ENCODE measurements at places on chromosomes 3 and 15. TPM values are rescaled to one million over a fixed set of nuclear protein-coding genes. Genes with fewer than 3 reads are reported as not detected.

DNA sequence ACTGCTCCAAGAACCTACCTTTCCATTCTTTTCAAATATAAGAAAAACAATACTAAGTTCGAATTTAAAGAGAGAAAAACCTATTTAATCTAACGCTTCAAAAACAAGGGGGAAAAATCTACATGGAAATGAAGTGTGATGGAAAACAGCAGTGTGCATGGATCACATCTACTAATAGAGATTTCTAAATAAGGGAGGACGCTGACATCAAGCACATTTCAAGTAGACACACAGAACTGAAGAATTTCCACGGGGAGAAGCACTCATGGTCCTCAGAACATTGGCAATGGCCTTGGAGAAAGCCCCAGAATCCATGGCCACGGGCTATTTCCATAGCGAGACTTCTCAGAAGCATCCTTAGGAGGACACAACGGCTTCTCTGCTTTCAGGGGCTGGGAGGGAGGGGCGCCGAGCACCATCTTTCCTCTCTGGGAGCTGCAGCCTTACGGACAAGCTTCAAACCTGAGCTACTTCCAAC, 1.0 kb downstream of the TASOR start:
- no peak for DNase-seq

DNA sequence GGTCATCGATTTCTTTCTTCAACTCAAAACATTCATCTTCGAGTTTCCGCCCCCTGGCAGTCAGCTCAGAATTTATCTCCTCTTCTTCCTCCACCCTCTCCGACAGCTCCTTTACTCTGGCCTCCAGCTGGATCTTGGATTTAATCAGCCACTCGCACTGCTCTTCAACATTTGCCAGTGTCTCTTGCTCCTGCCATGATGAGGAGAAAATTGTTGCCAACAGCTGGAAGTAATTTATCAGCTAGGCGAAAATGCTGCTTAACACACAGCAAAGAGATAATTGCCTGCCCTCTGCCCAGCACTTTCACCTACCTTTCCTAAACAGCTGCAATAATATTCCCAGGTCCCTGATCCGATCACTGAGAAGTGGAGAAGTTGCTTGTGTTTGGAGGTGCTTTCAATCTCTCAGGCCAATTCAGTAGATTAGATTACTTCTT, 69.3 kb downstream of the MYH15 start:
- DNase-seq: peak; percentile 3

DNA sequence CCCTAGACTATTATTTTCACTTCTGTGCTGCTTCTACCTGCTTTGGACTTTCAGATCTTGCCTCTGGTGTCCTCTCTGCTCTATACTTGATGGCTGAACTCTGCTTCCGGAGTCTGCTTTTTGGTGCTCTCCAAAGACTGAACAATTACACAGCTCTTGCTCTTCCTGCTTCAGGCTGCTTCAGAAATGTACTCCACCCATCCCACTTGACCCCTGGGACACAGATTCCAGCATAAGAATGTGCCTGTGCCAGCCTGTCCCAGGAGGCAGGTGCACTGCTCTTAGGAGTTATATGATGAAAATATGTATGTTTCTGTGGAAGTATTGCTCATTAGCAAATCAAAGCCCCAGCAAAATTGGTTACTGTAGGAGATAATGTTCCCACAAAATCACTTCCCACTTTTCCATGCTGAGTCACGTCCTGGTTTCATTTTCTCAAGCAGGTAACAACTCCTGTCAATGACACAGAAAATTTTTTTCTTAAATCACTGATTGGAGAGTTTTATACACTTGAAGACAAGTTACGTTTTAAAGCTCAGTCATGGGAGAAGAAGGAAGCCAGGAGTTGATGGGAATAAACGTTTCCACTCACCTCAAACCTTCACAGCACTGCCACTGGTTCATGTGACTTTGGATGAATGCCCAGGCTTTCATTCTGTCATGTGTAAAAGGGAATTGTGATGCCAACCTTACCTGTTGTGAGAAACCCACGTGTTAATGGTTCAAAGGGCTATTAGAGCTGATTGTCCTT, 239.4 kb upstream of the ZPLD1 start:
- peak; percentile 21 for DNase-seq

DNA sequence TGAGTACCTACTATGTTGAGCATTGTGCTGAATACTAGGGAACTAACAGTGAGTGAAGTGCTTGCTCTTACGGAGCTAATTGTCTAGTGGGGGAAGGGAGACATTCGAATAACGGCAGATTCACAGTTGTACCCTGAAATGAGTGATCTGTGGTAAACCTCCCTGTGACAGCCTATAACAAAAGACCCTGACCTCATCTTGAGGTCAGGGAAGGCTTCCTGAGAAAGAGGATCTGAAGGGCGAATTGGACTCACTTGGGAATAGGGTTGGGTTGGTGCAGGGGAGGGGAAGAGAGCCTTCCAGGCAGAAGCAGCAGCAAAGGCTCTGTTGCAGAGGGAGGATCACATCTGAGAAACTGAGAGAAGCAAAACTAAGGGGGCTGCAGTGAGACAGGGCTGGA, 13.2 kb downstream of the HPS3 start:
- no peak for DNase-seq

DNA sequence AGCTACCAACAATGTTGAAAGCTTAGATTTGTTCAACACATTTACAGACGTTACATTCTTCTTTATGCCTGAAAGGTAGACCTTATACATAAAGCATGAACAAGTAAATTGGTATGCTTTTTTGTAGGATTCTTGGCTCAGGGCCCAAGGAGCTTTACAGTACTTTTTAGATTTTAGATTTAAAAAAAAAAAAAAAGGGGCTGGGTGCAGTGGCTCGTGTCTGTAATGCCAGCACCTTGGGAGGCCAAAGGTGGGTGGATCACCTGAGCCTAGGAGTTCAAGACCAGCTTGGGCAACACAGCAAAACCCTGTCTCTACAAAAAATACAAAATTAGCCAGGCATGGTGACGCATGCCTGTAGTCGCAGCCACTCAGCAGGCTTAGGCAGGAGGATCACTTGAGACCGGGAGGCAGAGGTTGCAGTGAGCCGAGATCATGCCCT, 39.7 kb downstream of the MEF2A start:
- DNase-seq: peak; percentile 40

GRCh38 chr3:195815169-195815771, 3.5 kb upstream of the MUC4 start:
- DNase-seq: no peak

DNA sequence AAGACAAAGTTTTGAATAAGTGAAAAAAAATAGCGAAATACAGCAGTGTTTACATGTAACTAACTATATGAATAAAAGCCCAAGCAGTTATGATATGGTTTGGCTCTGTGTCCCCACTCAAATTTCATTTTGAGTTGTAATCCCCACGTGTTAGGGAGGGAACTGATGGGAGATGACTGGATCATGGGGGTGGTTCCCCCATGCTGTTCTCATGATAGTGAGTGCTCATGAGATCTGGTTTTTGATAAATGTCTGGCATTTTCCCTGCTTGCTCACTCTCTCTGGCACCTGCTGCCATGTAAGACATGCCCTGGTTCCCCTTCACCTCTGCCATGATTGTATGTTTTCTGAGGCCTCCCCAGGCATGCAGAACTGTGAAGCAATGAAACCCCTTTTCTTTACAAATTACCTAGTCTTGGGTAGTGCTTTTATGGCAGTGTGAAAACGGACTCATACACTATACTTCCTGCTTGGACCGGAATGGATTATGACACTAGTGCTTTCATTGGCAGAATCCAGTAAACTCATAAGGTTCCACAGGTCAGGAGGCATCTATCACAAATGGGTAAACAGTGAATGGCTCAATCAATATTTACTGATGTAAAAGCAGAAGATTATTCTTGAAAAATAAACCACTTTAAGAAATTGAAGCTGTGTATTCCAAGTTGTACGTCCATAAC, 192.1 kb downstream of the CBLB start:
- no peak for DNase-seq

- no peak for DNase-seq
Measured at GRCh38 chr3:52217409-52217805, 8.0 kb downstream of the TLR9 start.

DNA sequence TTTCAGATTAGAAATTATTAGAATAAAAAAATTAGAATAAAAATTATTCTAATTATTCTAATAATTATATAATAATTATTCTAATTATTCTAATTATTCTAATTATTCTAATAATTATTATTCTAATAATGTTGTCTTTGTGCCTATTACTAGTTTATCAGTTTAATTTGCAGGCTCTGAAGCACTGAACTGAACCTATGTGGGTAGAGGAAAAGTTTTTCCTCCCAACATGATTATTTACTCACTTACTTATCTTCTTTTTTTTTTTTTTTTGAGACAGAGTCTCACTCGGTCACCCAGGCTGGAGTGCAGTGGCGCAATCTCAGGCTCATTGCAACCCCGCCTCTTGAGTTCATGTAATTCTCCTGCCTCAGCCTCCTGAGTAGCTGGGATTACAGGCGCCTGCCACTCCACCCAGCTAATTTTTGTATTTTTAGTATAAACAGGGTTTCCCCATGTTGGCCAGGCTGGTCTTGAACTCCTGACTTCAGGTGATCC, 39.7 kb upstream of the C15orf39 start:
- no peak for DNase-seq

GRCh38 chr3:186896875-186897274, 33.5 kb upstream of the ST6GAL1 start:
- no peak for DNase-seq

DNA sequence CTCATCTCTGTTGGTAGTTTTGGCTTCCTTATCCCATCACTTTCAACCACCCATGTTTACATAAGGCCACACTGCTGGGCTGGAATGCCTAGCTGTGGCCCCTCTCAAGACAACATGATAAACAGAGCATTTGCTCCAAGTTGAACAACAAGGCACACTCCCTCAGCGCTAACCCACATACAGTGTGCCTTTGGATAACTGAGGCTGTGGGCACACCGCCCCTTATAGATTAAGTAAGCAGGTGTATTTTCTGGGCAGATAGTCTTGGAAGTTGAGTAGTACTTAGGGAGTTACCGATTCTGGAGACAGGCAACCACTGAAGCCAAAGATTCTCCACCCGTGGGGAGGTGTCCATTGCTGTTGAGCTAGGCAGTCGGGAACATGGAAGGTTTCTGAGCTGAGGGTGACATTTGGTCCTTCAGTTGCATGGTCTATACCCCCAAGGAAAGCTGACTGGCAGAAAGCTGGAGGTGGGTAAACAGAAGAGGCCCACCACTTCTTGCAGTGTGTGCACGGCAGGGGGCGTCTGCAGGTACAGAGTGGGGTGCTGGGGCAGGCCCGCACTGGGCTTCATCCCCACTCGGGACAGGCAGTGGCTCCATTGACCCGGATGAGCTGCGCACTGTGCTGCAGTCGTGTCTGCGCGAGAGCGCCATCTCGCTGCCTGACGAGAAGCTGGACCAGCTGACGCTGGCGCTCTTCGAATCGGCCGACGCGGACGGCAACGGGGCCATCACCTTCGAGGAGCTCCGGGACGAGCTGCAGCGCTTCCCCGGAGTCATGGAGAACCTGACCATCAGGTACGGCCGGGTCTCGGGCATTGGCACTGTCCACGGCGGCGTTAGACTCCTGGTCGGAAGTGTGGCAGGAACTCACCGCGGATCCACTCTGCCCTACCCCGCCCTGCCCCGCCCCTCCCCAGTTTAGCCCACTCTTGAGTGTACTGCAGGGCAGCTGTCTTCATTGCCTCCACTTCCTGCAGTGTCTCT, 16.8 kb downstream of the NOX5 start:
- peak; percentile 39 for DNase-seq

GRCh38 chr15:27757052-27757451, 342.1 kb downstream of the OCA2 start:
- no peak for DNase-seq

GRCh38 chr3:12799525-12800440, 3.3 kb downstream of the CAND2 start:
- DNase-seq: no peak

GRCh38 chr15:62945063-62945462, 97.5 kb upstream of the TPM1 start:
- no peak for DNase-seq

DNA sequence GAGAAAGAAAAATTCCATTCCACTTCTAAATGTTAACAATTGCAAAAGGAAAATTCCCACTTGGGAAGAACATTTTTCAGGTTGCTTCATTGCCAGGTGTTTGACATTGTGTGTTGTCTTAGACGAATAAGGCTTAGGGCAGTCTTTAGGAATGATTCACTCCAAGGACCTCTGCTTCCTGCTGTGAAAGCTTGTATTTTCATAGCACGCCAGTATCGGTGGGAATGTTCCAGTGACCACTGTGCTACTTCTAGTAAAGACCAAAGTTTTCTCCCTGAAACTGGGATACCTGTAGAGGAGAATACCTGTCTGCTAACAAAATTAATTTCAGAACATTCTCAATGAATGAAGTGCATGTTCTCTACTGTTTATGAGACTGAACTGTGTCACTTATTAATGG, 64.1 kb downstream of the CDIN1 start:
- DNase-seq: no peak

DNA sequence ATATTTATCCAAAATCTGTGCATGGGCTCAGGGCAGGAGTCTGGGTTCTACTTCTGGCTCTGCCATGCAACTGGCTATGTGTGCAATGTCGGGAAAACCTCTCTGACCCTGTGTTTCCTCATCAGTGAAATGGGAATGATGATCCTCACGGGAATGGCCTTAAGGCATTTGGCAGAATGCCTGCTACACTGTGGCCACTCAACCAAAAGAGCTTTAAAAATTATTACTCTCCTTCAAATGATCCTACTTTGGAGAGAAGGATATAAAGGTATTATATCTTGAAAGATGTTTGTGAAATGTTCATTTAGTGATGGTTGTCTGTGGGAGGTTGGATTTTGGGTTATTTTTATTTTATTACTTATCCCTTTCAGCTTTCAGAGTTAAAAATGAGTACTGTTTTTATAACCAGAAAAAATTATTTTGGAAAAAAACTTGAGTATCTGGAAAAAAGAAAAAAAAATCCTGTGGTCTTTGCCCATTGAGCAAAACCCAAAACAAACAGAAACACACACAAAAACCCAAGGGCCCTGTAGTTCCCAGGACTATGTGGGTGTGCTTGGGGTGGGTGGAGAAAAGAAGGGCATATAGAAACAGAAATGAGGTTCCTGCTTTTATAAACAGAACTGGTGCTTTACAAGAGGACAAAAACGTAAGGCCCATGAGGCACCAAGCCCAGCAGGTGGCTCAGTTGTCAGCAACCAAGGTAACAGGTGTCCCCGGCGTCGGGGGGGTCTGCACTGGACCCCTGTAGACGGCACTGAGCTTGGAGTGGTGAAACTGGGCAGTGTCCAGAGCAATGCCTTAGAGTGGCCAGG, 22.0 kb downstream of the RGMA start:
- no peak for DNase-seq

The GPR62 gene
- total RNA-seq: under 0.01 TPM

The EFHB gene
- total RNA-seq: 1.0 TPM

The PROS1 gene
- total RNA-seq: 48.8 TPM

The EPHB1 gene
- total RNA-seq: 0.50 TPM

The IL17RE gene
- total RNA-seq: 0.99 TPM

The VGLL3 gene
- total RNA-seq: 53.7 TPM

The BOC gene
- total RNA-seq: 3.9 TPM

The PPP1R14D gene
- total RNA-seq: not detected

The CLDN16 gene
- total RNA-seq: under 0.01 TPM
